ENCODE measurements at places on chromosomes 1 and 21. TPM values are rescaled to one million over a fixed set of nuclear protein-coding genes. Genes with fewer than 3 reads are reported as not detected.

The LYSMD1 gene
- 9.6 TPM for total RNA-seq

The LENEP gene
- total RNA-seq: not detected

The IFI44 gene
- 0.79 TPM for total RNA-seq

The GLRX2 gene
- 44.3 TPM for total RNA-seq

The COL8A2 gene
- total RNA-seq: 0.09 TPM

The CD101 gene
- total RNA-seq: 0.39 TPM

The LRRC3 gene
- 1.7 TPM for total RNA-seq

The CFHR2 gene
- not detected for total RNA-seq

The OR2T11 gene
- total RNA-seq: not detected

The ATP6V1G3 gene
- not detected for total RNA-seq

The OR2L8 gene
- total RNA-seq: not detected

The OR2L3 gene
- not detected for total RNA-seq

The PADI2 gene
- 1.1 TPM for total RNA-seq
